AG04450 (cell line): ENCODE measurements at places on chromosomes 3 and 15.

GRCh38 chr3:3586843-3587646 lies 212.2 kb upstream of the LRRN1 start:
- DNase-seq: no peak

DNA sequence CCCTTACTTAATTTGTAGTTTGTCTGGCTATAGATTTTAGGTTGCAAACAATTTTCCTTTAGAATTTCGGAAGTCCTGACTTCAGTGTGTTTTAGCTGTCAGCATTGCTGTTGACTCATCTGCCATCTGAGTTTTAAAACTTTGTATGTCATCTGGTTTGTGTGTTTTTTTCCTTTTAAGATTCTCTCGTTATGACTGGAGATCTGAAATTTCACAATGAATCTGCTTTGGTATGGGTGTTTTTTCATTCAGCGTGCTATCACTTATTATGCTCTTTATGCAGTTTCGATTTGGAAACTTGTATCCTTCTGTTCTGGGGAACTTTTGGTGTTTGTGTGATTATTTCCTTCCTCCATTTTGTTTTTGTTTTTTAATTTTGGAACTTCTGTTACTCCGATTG lies 53.7 kb upstream of the ZNF280D start:
- no peak for DNase-seq

- no peak for DNase-seq
Measured at GRCh38 chr3:14413381-14414071, 11.1 kb downstream of the SLC6A6 start.

DNA sequence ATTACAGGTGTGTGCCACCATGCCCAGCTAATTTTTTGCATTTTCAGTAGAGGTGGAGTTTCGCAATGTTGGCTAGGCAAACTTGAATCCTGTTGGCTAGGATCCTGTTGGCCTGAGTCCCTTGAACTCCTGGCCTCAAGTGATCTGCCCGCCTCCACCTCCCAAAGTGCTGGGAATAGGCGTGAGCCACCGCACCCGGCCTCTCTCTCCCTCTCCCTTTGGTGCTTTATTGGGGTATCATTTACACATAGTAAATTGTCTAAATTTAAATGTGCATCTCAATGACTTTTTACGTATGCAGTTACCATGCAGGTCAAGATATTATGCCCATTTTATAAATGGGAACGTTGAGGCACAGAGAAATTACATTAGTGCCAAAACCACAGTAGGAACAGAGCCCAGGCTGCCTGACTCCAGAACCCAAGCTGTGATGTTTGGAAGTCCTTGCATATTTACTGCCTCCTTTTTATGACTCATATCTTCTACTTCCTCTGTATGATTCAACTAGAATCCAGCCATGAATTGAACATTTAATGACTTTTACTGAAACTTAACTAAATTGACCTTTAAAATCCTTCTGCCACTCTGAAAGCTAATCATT lies 34.0 kb upstream of the RPP14 start:
- peak; percentile 71 for DNase-seq

DNA sequence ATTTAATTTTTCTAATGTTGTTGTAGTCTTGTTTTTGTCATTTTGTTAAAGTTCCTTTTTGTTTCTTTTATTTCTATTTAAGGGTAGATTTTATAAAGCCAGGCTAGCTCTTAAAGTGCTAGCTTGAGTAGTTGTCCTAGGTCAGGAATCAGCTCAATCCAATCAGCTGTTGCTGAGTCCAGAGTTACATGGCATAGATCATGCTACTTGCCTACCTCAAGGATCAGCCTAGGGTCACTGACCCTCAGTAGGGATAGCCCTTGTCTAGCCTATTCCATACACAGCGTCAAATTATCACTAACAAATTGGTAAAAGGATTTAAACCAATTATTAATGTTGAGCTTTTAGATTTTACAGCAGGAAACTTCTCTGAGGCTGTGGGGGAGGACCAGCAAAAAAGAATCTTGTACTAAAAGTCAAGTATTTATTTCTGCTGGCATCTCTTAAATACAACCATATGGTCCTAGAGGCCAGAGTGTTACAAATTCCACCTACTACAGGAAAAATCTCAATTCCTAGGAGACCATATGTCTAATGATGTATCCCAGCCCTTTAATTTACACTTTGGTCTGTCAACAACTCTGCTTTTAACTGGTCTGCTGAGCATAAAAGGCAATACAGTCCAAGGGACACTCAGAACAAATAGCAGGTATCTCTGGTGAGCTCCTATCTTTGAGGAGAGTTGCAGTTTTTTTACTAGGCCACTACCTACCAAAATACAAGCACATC lies 138.3 kb upstream of the PTPRG start:
- no peak for DNase-seq

DNA sequence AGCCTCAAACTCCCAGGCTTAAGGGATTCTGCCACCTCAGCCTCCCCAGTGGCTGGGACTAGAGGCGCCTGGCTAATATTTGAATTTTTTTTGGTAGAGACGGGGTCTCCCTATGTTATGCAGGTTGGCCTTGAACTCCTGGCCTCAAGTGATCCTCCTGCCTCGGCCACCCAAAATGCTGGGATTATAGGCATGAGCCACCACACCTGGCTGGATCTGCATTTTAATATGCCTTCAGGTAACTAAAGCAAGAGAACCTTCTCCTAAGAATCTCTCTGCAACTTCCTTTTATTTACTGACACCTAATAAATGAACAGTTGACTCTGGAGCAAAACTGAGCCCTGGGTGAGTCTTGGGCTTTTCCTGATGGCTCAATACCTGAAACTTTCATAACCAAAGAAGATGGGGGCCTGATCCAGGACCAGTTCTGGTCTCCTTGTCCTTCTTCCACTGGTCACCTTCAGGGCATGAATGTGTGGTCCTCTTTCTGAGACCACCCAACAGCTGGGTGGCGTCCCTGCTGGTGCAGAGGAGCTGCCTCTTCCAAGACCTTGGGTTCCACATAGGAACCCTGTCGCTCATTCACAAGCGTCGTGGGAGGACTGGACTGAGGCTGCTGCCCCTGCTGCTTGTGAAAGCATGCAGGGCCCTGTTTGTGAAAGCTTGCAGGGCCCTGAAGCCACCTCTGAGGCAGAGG lies 28.2 kb downstream of the CCR9 start:
- DNase-seq: no peak

DNA sequence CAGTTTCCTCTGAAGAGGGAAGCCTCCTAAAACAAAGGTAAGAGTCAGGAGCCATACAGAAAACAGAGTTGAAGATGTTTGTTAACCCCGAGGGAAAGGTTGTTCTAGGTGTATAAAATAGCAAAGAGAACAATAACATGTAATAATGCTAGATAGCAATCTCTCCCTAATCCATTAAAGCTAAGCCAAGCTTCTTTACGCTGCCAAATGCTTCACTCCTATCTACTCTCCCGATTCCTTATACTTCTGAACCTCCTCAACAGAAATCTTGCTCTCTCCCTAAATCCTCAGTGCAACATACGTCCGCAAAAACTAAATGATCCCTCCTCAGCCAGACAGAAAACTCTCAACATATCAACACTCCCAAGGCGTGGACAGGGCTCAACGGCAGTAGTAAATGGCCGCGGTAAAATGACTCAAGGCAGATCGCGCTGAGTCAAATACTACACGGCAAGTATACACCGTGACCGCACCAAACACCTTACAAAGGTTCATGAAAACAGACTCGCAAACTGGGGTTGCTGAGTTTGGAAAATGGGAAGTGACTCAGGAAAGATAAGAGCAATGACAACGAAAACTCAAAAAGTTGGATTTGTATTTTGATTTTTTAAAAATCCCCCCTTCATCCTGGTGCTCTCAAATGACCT lies 682 bp downstream of the CLDND1 start:
- DNase-seq: peak; percentile 18

DNA sequence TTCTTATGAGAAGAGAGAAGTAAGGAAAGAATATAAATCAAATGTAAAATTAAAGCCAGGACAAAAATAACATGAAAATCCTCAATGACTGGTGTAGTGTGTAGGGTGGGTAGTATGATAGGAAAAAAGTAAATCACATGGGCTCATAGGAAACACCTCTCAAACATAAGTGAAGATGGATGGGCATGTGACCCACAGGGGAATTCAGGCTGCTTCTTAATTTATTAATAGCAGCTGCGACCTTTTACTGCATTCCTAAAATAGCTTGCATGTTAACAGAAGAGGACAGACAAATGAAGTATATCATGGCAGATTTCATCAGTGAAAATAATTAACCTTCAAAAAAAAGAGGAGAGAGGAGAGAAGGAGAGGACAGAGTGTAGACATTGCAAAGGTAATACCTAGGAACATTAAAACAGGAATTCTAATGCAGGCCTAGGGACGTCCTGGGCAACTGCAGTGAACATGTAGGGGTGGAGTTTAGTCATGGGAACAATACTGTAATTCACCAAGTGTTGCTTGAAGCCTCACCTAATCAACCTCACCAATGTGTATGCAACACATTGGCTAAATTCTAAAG lies 132.9 kb downstream of the KCNMB2 start:
- DNase-seq: no peak

DNA sequence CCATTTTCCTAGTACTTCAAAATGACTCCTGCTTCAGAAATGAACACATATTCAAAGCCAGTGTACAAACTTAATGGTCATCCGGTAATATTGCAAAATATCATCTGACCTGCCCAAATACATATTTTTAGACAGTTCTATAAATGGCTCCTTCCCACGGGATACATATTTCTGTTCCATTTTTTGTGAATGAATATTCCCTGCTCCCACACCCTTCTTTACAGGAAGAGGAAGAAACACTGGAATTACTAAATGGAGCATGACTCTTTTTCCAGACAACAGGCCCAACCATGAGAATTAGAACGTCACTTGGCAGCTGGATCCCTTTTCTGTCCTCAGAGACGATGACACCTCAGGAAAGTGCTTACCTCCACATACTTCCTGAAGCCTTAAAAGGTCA lies 38.0 kb upstream of the CBLB start:
- DNase-seq: peak; percentile 1

DNA sequence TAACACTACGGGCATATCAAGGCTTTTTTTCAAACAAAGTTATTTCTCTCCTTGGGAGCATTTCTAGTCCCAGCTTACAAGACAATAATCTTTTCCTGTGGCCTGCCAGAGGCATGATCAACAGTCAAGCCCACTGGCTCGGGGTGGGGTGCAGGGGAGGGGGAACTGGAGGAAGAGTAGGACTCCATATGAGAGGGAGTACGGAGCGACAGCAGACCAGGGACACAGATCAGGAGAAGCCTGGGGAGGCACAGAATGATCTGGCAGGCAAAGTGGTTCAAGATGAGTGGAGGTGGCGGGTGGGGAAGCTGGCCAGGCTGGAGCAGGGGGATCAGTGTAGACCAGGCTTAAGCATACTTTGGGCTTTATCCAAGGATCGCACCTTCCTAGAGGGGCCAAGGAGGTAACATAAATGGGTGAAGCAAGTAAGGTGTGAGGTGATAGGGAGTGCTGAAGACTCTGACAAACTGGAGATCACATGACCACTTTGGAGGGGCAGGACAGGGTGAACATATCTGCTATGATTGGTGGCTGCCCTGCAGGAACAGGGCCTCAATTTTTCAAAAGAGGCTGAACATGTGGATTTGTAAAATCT lies 37.4 kb downstream of the KLF15 start:
- no peak for DNase-seq

DNA sequence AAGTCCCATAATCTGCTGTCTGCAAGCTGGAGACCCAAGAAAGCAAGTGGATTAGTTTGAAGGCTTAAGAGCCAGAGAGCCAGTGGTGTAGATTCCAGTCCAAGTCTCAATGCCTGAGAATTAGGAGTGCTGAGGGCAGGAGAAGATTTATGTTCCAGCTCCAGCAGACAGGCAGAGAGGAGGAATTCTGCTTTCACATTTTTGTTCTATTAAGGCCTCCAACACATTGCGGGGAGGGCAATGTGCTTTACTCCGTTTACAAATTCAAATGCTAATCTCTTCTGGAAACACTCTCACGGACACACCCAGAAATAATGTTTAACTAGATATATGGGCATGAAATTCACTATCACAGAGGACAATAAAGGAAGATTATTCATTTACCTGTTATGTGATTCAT lies 54.0 kb downstream of the DPH6 start:
- no peak for DNase-seq

- DNase-seq: no peak
Measured at GRCh38 chr3:44987332-44987731, 11.3 kb downstream of the EXOSC7 start.

- DNase-seq: no peak
Measured at GRCh38 chr3:36701249-36701572, 63.1 kb downstream of the DCLK3 start.

- DNase-seq: no peak
Measured at GRCh38 chr15:29825227-29825626, 3.0 kb upstream of the TJP1 start.

DNA sequence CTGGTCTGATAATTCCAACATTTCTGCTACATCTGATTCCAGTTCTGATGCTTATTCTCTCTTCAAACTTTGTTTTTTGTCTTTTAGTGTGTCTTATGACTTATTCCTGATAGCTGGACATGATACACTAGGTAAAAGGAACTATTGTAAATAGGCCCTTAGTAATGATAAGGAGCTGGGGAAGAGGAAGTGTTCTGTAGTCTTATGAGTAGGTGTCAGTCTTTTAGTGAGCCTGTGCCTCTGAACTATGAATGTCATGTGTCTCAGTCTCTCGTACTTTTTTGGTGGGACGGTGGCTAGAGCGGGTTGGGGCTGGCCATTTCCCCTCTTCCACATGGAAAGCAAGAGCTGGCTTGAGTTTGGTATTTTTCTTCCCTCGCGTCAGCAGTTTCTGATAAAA lies 41.2 kb downstream of the PCCB start:
- DNase-seq: no peak

GRCh38 chr3:134352031-134352671 lies 22.1 kb downstream of the AMOTL2 start:
- no peak for DNase-seq
